ENCODE measurements at places on chromosomes 4 and X.

GRCh38 chr4:26321373-26322221 is 783 bp downstream of the RBPJ start:
- DNase-seq: peak; percentile 35

DNA sequence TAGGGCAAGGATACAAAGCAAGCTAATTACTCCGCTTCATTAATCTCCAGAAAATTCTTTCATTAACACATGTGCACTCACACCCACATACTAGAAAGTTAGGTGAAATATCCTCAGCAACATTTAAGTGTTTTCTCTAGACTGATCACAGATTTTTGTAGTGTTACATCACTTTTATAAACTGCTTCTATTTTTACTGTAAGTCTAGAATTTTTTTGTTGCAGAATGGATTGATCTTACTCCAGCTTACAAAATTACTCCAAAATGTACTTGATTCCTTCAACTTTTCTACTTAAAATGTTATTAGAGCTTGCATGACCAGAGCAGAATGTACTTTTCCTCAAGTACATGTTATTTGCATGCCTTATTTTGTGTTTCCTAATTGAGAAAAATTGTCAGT is 2325.2 kb downstream of the PCDH7 start:
- DNase-seq: no peak

DNA sequence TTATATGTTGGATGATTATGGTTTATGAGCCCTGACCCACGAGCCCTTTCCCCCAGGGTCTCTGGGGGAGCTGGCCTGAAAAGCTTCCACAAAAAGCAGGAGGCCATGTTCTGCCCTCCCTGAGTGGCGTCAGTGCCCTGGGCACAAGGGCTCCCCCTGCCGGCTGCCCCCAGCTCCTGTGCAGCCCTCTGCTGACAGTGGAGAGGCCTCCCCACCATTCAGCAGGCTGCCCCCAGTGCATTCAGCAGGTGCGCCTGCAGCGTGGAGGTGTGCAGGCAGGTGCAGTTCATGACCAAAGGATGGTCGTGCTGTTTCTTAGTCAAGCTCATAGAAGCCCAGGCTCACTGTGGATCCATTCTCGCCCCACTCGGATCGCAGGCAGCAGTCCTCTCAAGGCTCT is 12.5 kb upstream of the S100P start:
- no peak for DNase-seq

- no peak for DNase-seq
Observed at GRCh38 chr4:57080781-57081650, 29.2 kb downstream of the IGFBP7 start.

DNA sequence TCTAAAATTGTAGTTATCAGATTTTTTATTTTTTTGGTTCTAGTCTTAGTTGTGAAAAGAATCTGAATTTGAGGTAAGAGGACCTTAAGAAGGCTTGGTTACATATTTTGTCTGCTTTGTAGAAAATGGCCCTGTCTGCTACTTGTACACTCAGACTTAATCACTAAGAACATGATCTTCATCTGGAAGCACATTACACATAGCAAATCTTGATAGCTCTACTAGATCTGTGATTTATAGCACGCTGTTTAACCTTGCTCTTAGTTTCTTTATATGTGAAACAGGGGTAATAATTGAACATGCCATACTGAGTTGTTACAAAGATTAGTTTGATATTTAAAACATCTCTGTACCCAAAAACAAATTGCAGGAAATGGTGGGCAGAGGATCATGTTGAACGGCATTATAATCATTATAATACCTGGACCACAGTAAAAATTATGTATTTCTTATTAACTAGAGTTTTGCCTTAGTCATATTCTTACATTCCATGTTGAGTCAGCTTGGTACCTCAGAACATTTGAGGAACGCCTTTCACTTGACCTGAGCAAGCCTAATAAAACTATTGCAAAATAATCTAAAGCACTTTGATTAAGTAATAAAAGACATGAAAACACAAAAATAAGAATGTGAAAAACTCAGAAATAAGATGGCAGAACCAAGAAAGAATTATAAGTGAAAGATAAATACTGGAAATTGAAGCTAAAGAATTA is 738.0 kb upstream of the AADAT start:
- DNase-seq: no peak

DNA sequence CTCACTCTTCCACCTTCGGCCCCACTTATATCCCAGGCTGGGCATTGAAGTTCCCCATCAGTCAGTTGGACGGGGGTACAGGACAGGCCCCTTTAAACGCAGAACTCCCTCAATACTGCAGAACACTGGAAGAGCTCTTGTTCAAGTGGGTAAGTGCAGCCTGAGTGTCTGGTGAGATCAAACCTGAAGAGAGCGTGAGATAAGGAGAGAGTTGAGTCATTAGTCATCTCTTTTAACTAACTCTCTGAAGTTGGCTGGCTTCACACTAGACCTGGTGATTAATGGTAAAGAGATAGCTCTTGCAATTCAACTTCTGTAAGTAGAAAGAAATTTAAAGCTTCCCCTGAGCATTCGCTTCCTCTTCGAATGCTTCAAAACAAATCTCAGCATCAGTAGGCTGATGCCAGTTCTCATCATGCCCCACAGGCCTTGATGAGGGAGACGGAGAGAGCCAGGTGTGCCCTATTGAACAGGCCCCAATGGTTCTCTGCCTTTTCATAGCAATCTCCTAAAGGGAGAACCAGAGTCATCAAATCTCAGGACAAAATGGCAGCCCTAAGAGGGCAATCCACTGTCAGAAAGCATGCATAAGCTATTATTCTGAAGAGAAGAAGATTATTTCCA is 41.0 kb upstream of the JADE1 start:
- DNase-seq: no peak

DNA sequence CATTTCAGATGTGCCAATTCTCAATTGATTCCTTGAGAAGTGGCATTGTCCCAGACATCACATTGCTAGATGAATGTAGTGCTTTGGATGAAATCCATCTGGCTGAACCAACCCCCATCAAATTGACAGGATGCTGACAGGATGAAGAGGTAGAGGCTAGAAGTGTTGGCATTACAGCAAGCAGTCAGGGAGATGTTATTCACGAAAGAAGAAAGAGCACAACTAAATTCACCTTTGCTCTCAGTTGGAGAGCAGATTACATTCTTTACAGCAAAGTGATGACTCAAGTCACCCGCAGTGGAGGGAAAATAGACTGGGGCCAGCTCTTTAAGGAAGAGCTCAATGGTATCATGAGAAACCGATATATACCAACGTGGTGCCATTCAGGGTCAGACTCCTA is 259.6 kb downstream of the C4orf33 start:
- DNase-seq: no peak

GRCh38 chr4:110165382-110166286 is 32.8 kb downstream of the ELOVL6 start:
- peak; percentile 64 for DNase-seq

DNA sequence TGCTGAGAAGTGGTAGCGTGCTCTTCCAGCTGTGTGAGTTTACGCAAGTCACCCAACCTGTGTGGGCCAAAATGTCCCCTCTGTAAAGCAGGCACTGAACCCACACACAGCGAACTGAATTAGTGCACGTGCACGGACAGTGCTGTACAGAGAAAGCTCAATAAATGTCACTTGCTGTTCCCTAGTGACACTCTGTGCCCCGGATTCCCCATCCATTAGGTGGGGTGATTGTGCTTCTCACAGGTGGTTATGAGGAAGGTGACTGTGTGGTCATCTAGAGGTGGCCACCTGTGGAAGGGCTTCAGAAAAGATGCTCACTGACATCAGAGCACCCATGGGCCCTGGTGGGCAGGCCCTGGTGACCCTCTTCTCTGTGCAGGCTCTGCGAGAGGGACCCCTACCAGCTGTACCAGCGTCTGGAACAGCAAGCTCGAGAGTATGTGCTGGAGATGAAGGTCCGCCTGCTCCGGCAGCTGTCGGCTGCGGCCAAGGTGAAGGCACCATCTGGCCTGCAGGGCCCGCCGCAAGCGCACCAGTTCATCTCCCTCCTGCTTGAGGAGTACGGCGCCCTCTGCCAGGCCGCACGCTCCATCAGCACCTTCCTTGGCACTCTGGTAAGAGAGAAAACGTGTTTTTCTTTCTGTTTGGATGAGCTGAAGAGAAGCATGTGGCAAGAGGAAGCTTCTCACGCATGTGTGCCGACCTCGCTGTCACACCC is 94.3 kb downstream of the FAM193A start:
- no peak for DNase-seq

- DNase-seq: no peak
Observed at GRCh38 chr4:10077076-10077475, 39.5 kb downstream of the WDR1 start.

- no peak for DNase-seq
Observed at GRCh38 chr4:76301775-76302162, 4.8 kb upstream of the STBD1 start.

- no peak for DNase-seq
Observed at GRCh38 chr4:75545526-75545925, 10.3 kb upstream of the ODAPH start.

GRCh38 chr4:19401301-19402080 is 850.2 kb upstream of the SLIT2 start:
- DNase-seq: no peak

DNA sequence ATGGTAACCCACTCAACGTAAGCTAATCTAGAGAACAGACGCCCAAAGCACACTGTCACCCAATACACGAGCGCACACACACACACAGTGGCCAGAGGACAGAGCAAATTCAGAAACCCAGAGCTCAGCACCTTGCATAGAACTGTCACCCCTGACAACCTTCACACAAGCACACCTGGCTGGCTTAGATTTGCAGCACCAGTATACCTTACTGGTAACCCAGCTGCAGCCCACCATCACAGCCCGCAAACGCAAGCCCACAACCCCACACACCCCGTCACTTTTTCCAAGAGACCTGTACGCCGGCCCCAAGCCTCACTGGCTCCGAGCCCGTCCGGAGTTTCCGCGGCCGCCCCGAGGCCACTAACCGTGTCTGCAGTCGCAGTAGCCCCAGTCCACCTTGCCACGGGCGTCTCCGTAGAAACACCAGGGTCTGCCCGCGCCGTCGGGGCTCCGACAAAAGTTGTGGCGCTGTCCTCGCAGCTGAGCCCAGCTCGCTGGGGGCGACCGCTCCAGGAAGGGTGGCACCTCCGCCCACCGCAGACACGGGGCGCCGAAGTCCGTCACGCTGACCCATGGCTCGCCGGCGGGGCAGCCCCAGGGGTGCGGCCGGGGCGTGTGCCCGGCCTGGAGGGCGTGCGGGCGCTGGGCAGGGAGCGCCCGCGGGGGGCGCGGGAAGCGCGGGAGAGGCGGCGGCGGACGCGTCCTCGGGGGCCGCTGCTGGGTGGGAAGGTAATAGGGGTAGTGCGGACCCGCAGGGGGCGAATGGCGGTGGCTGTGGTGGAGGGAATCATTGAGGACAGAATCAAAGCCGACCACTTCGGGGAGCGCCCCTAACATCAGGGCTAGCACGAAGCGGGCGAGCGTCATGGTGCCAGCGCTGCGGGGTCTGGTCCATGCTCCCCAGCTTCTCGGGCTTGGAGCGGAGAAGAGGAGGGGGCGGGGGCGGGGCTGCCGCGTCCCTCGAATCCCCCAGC is 664 bp downstream of the PRSS12 start:
- DNase-seq: no peak

DNA sequence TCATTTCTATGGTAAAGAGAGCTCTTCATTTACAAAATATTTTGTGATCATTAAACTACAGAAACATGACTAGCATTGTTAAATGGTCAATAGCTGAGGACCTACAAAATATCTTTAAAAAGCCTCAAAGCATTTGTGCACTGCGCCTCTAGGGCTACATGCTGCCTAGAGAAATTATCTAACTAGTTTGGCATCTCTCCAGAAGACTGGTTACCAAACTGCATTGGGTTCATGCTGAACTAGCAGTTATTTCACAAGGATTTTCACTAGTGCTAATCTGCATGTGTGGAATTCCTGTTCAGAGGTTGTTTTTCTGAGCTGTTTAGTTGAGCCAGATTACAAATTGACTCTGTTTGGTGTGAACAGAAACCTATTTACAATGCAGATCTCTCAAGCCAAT is 58.5 kb upstream of the PITX2 start:
- no peak for DNase-seq

- no peak for DNase-seq
Observed at GRCh38 chrX:97820170-97820569, 936.5 kb downstream of the RPA4 start.

DNA sequence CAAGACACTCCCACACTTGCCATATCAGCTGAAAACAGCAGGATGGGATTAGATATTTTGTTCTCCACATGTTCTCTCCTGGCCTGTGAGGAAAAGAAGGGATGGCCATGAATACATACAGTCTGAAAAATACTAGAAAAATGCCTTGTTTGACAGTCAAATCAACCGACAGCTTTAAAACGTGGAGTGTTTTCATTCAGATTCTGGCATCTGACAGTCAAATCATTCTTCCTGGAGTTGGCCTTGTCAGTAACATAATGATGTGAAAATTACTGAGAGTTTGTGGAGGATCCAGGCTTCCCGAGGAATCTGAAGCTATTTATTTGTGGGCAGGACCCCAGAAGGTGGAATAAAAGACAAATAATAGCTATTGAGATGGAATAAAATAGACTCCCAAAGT is 188.2 kb downstream of the LDB2 start:
- no peak for DNase-seq

- DNase-seq: no peak
Observed at GRCh38 chr4:37749398-37749988, 63.3 kb upstream of the RELL1 start.

DNA sequence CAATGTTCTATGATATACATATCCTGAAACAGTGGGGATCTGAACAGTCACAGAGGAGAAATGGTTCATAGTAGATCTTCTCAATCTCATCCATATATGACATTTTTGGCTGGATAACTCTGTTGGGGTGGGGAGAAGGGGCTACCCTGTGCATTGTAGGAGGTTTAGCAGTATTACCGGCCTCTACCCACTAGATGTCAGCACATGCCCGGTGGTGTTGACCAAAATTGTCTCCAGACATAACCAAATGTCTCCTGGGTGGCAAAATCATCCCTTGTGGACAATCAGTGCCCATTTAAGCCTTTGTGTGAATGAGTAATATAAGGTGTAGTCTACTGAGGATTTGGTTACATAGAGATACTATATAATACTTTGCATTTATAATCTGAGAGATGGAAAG is 89.9 kb downstream of the PLS3 start:
- no peak for DNase-seq

DNA sequence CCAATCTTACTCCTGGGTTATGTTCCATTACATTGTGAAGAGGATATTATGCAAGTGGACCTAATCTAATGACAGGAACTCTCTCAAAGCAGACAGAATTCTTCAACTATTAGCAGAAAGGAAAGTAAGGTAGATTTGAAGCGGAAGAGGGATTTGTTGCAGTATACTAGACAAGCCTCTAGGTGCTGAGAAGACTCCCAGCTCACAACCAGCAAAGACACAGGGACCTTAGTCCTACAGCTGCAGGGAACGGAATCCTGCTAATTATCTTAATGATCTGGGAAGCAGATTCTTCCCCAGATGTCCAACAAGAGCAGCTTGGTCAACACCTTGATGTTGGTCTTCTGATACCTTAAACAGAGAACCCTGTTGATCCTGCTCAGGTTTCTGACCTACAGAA is 73.6 kb downstream of the STK32B start:
- no peak for DNase-seq

Data from central memory CD4-positive, alpha-beta T cell (primary cell).